Stimulated activated naive CD4-positive, alpha-beta T cell treated with Interleukin-2 at 50 U/mL for 16 hours (primary cell): ENCODE measurements at places on chromosomes 4 and X.

- no peak for DNase-seq
Measured at GRCh38 chr4:78059524-78059889, 2.4 kb downstream of the FRAS1 start.

GRCh38 chrX:70433848-70434351 lies 10.7 kb upstream of the DLG3 start:
- DNase-seq = peak; percentile 62

GRCh38 chrX:110791071-110791470 lies 4.5 kb downstream of the CHRDL1 start:
- DNase-seq = no peak

DNA sequence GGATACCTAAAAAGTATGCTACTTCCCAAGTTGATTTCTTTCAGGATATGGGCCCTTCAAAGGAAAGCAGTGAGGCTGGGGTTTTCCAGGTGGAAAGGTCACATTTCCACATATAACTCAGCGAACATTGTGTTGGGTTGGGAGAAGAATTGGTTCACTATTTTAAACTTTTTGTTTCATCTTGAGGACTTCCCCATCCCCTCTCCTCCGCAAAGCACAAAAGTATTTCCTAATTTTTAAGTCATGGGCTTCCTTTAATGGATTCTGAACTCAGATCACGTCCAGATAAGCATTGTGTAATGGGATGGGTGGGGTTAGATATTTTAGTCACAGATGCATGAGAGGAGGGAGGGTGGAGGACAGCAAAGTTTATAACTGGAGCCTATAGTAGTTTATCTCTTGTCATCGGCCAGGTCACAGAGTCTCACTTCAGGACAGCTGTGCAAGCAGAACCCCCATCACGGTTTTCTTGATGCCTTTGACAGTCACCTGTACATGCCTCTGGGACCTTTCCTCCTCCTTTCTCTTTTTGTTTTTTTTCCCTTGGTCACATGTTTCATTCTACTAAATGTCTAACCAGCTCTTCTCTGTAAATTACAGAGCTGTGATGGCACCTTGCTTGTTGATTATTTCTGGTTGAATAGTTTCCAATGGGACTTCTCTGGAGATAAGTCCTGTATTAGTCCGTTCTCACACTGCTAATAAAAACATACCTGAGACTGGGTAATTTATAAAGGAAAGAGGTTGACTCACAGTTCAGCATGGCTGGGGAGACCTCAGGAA lies 115.4 kb downstream of the PTTG2 start:
- DNase-seq = no peak

DNA sequence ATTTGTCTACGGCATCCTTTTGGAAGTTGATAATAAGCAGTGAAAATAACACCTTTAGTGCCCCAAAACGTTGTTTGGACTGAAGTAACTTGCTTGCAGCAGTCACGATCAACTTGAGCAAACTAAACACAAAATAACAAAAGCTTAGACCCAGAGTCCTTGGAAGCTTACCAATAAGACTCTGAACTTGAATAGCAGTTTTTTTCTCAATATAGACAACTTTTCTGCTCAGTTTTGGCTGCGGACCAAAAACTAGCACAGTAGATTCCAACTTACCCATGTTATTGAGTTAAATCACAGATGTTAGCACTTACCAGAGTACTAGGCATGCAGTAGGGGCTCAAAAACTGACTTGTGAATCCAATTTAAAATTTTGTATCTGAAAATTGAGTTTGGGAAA lies 746.9 kb downstream of the PCDH19 start:
- no peak for DNase-seq

GRCh38 chrX:129933700-129934099 lies 27.7 kb downstream of the UTP14A start:
- no peak for DNase-seq

GRCh38 chr4:185912779-185913178 lies 100.8 kb upstream of the SORBS2 start:
- DNase-seq = no peak

GRCh38 chr4:151665785-151666127 lies 95.1 kb downstream of the GATB start:
- DNase-seq = no peak

DNA sequence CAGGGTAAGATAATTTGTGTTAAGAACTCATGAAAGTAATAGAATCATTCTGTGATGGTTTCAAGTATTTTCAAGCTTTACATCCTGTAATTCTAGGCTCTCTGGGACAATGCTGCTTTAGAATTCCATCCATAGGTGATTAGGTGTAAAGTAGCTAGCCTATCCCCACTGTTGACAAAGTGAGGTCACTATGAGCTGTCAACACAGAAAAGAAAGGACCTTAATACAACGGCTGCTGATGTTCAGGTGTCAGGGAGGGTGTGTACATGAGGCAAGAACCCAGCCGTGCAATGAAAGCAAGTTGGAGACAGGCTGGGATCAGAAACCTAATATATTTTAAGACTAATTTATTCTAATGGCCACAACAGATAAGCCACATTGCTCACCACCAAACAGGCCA lies 36.8 kb upstream of the SH3RF1 start:
- no peak for DNase-seq

GRCh38 chr4:86117705-86118302 lies 242.0 kb downstream of the MAPK10 start:
- no peak for DNase-seq

- DNase-seq = no peak
Measured at GRCh38 chr4:171817026-171817425, 3.8 kb downstream of the GALNTL6 start.

DNA sequence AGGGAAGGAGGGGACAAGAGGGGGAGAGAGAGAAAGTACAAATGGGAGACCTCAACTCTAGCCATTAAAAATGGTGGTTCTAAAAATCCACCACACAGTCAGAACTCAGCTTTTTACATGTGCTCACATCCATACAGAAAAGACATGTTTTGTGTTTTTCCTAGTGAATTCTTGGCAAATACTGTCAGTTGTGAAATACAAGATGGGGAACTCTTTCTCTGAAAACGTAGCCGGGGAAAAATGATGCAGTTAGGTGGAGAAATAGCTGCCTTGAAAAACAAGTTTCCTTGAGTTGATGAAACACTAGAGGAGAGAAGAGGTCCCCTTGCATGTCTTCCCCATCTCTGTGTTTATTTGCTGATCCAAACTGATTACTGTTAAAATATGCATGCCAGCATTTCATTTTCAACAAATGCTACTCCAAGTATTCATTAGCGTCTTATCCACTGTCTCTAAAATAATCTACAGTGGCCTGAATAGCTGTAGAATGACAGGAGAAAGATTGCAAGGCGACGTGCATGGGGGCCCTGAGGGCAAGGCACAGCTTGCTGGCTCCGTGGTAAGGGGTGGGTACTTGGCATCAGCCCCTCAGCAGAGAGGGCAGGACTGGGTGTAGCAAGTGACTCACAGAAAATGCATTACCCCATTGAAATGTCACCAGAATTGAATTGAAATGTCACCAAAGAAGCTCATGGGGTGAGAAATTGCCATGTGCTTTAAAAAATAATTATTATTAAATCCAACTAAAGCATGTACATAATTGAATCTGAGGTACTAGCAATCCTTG lies 48.1 kb upstream of the TBL1X start:
- no peak for DNase-seq

- DNase-seq = no peak
Measured at GRCh38 chr4:88623097-88623496, 30.8 kb downstream of the HERC3 start.

DNA sequence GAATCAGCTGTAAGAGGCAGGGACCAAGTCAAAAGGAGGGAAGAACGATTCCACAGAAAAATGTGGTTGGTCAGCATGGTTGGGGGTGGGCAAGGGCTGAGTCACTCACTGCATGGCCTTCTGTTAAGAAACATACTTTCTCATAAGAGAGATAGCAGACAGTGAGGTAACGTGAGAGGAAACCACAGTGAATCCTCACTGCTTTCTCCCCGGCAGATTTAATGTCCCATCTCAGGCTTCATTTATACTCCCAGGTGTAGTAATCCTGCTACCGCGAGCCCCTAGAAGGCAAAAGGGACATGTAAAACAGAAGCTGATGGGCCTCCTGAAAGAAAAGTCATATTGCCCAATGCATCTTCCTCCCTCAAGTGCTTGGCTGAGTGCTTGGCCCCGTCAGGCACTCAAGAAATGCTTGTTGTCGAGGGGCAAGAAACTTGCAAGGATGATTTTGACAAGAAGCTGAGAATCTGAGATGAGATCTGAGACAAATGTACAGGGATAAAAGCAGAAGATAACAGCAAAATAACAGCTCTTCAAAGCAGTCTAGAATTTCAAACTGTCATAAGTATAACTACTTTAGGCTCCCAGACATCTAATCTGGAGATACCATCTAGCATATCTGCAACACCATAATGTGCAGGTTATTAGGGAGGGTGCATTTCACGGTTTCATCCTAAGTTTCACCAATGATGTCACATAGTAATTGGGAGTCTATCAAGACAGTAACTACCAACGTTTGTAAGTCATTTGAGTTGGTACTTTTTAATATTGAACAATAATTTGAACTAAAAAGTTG lies 40.2 kb downstream of the SH3KBP1 start:
- DNase-seq = no peak

DNA sequence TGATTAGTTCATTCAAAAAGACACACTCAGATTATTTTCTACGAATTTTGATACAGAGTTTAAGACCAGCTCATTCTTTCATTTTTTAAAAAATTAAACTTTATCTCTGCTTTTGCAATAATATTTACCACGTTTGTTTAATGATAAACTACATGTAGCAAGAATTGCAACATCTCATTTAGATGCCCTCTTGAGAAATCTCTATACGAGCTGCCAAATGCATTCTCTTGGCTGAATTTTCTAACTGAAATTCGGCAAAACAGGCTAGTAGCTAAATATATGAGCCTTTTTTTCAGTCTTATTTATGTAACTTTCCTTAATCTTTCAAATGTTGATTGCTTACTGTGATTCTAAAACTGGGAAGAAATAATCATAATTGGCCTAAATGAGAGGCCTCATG lies 2.1 kb upstream of the GC start:
- DNase-seq = no peak

DNA sequence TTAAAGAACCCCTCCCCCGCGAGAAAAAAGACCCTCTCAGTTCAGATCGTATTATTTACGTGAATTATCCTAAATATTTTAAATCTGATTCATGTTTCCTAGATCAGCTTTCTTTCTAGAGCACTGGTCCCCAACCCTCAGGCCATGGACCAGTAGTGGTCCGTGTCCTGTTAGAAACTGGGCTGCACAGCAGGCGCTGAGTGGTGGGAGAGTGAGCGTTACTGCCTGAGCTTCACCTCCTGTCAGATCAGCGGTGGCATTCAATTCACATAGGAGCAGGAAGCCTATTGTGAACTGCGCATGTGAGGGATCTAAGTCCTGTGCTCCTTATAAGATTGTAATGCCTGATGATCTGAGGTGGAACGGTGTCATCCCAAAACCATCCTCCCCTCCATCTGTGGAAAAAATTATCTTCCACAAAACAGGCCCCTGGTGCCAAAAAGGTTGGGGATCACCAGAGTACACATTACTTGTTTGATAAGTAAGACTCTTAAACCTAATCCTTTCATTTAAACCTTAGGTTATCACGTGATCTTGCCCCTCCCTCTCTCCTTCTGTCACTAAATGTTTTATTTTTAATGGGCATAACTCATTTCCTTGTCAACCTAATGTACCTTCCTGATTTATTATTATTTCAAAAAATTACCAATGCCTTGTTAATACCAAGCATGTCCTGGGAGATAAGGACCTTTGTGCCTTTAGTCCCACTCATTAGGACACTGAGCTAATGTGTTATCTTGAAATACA lies 442.9 kb downstream of the TLL1 start:
- DNase-seq = no peak

DNA sequence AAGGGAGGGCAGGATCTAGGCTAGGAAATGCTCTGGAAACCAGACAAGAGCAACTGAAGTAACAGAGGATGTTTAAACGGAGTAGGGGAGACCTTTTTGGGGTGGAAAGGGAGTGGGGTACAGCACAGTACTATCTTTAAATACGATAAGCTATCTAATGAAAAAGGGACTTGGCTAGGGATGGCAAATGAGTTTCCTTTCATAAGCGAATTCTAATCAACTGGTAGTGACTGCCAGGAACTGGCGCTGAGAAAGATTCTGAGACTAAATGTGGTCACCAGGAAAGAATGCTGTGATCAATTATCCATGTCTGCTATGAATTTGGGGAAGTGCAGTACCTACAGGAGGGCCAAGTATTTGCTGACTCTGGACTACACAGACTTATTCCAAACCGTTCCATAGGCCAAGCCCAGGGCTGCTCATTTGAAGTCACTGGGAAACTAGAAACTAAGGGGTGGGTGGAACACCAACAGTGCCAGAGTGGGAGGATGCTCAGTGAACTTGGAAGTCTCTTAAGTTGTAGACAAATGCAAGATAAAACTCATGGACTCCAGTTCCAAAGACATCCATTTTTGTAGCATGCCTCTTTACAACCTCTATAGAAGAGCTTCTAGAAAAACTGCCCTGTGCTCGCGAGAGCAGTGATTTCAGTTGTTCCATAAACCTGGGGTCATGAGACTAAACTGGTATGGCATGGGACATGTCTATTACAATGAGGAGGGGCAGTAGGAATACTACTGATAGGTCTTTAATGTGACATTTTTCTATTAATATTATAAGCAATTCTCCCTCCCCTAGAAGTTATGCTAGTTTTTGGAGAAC lies 2.0 kb downstream of the TRAPPC2 start:
- no peak for DNase-seq

DNA sequence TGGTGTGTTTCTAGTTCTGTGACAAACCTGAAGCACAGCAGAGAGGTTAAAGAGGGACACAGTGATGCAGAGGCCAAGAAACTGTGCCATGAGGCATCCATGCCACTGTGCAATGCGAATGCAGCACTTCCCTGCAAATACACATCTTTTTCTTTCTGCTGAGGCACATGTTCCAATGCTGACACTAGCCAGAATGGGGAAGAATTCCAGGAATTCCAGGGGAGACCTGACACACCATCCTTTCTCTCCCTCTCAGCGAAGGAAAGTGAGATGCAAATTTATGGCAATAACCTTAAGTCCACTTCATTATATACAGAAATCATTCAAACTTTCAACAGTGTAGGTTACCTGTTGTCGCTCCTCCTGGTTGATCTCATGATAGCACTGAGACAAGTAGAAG lies 204.8 kb downstream of the LDB2 start:
- DNase-seq = no peak

DNA sequence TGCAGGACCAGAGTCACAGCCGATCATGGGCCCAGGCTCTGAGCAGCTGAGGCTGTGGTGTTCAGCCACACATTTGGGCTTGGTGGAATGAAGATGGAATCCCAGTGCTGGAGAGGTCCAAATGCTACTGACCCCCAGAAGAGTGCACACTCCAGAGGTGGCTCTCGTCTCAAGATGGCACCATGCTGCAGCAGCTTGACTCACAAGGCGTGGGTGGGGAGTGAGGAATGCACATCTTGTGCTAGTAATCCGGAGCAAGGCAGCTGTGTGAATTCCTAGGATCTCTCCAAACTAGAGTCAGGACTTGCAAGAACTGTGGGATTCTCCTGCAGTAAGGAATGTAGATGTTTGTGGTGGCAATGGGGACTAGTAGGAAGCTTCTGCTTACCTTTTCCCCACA lies 28.7 kb downstream of the RAB28 start:
- DNase-seq = no peak
